ENCODE measurements at places on chromosomes 13 and 19.

DNA sequence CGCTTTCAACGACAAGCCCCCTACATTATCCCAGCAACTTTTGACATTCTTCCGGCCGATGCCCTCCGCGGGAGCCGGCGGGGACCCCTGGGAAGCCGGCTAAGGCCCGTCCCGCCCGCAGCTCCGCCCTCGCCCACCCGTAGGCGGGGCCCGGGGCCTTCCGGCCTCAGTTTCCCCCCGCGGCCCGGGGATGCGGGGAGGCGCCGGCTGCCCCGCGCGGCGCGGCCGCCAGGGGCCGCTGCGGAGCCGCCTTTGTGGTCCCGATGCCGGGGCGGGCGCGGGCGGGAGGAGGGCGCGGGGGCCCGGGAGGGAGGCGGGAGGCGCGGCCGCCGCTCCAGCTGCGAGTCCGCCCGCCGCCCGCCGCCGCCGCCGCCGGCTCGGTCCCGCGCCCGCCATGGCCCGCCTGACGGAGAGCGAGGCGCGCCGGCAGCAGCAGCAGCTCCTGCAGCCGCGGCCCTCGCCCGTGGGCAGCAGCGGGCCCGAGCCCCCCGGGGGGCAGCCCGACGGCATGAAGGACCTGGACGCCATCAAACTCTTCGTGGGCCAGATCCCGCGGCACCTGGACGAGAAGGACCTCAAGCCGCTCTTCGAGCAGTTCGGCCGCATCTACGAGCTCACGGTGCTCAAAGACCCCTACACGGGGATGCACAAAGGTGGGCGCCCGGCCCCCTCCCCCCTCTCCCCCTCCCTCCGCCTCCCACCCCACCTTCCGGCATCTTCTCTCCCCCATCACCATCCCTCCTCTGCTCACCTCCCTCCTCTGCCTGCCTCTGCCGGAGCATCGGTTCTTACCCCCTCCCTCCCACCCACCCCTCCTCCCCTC is at the start of gene CELF5:
Gene CELF5, plus strand, starts transcription at position 316 of the 823 bp plus-strand sequence. Its CDS starts 79 bp downstream, at position 395.
- DNase-seq: no peak

DNA sequence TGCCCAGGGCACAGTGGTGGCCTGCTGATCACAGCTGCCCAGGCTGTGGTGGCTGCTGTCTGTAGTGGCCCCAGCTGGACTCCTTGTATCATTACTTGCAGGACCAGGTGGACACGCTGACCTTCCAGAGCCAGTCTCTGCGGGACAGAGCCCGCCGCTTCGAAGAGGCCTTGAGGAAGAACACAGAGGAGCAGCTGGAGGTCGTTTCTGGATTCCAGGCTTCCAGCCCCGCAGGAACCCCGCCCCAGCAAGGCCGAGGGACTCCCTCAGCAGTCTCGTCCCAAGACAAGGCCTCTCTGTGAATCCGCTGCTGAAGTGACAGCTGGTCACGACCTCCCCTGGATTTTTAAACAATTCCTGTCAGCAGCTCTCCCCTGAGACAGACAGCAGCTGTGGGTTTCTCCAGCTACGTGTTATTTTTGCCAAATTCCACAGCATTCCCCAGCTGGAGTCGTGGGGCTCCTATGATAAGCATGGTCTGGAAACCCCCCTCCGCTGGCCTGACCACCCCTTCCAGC is 98.3 kb downstream of the SLC7A1 start:
- DNase-seq: no peak

DNA sequence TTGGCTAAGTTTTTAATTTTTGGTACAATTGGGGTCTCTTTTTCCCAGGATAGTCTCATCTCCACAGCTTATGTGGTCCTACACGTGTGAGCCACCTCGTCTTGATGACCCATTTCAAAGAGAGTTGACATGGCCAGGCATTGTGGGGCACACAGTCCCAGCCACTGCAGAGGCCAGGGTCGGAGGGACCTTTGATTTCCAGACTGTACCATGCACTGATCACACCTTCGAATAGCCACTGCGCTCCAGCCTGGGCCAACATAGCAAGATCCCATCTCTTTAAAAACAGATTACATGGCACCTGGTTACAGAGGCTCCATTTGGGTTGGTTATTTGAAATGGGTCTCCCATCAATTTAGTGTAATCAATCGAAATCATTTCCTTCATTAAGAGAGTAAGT is 71.6 kb downstream of the DPRX start:
- DNase-seq: no peak

DNA sequence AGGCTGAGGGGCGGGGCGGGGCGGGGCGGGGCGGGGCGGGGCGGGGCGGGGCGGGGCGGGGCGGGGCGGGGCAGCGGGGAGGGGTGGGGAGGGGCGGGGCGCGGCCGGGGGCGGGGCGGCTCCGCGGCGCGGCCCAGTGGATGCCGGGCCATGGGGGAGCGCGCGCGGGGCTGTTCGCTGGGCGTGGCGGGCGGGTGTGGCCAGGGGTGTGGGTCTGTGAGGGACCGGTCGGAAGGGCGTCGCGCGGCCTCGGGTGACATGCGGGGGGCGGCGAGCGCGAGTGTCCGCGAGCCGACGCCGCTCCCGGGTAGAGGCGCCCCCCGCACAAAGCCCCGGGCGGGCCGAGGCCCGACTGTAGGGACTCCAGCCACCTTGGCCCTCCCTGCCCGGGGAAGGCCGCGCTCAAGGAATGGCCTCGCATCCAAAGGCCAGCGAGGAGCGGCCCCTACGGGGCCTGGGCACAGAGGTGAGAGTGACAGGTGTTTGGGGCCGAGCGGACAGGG is at the start of gene ZFP28:
Gene ZFP28, plus strand, starts transcription at position 188 of the 503 bp plus-strand sequence. Its CDS starts 71 bp downstream, at position 259.
- DNase-seq: no peak

DNA sequence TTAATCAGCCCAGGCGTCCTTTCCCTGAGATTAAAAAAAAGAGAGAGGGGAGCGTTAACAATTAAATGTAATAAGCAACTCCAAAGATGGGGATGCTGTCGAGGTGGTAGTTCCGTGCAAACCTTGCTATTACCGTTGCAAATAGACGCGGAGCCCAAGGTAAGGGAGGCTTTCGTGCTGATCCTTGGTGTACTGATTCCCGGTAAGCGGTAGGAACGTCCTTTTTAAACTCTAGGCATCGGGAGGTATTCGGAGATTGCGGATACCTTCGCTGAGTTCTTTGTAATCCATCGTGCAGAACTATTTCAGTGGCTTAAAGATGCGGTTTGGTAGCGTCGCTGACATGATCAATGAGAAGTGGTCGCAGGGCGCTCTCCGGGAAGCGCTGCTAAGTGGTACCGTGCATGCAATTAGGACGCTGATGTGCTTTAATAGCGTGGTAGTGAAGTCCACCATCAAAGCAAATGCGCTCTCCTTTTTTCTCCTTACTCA is 3.1 kb downstream of the SLITRK5 start:
- no peak for DNase-seq

DNA sequence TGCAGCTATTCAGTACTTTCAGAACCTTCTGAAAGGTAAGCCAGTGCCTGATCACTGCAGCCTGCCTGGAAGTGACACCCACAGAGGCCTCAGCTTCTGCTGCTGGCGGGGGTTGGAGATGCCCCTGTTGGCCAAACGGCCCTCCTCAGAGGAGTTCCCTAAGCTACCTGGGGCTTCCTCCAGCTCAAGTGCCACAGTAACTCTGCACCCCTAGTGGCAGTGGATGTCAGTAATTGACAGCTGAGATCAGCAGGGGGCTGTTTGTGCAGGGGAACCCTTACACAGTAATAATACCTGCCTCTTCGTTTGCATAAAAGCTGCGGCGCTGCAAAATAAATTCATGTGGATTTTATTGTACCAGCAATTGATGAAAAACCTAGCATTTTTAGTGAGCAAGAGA is 28.9 kb downstream of the TDRD12 start:
- no peak for DNase-seq

- DNase-seq: no peak
These were observed 1422.4 kb upstream of the MIR17HG start for GRCh38 chr13:89925107-89925506.

- no peak for DNase-seq
These were observed 43.3 kb upstream of the RNF113B start for GRCh38 chr13:98220271-98220791.

DNA sequence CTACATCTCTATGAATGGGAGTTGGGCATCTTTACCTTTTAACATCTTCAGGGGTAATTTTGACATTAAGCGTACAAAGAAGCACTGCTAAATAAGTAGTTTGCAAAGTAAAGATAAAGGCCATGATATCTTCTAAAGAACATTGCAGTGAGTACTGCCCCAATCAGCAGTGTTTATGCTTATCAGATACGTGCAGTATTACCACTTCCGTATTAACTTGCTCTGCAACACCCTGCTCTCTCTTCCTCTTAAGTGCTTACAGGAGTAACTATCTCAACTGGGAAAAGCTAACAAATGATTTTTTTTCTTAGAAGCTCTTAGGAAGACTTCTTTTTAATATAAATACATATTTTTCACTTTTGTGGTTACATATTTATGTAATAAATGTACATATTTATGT is 793.7 kb upstream of the SLC10A2 start:
- DNase-seq: no peak

DNA sequence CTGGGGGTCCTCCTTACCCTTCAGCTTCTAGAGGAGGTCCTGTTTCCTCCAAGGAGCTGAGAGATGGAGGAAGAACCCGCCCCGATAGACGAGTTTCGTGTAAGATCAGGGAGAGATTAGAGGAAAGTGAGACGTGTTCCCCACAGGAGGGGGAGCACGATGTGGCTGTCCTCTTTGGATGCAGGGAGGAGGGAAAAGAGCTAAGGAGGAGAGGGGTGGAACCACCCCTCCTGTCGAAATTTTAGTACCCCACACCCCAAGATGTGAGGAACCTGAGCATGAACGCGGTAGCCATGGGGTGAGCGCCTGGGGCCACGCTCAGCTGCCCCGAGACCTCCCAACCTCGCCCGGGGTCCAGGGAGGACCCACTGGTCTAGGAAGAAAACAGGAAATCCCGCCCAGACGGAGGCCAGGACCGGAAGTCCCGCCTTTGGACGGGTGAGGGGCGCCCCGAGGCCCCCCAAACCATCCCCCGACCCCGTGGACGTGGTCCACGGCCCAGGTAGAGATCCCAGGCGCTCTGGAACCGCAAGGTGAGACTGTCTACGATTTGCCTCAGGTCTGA is 1.2 kb downstream of the AKT1S1 start:
- no peak for DNase-seq

- DNase-seq: no peak
These were observed 4.3 kb downstream of the GPR183 start for GRCh38 chr13:99302637-99303505.

DNA sequence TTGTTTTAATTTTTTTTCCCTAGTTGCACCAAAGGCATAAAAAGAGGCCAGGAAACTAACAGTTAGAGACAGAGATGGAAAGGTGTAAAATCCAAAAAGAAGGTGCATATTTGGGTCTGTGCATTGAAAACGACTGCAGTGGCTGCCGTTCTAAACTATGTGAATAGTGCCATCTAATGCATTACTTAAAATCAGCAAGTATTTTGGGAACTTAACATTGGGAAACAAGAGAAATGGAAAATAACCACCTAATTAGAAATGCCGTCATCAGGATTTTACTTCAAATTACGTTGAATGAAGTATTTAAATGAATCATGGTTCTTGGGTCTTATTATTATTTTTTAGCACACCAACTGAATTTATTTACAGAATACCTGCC is 189.5 kb upstream of the MIR17HG start:
- DNase-seq: no peak

DNA sequence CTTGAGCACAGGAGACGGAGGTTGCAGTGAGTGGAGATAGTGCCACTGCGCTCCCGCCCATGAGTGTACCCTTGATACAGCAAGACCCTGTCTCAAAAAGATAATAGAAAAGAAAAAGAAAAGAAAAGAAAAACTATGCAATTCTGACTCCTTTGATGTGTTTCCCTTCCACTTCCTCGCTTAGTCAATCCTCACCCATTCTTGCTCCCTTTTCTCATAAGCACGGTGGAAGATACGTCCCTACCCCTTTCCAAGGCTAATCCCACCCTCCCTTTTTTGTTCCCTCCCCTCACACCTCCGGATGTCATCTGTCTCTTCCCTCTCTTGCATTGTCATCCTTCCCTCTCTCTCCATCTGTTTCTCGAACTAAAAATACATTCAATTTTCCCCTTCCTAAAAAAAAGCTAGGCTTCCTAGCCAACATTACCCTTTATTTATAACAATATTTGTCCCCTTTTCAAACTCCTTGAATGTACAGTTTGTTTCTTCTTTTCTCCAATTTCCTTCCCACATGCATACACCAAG is 40.5 kb upstream of the ITM2B start:
- DNase-seq: no peak

DNA sequence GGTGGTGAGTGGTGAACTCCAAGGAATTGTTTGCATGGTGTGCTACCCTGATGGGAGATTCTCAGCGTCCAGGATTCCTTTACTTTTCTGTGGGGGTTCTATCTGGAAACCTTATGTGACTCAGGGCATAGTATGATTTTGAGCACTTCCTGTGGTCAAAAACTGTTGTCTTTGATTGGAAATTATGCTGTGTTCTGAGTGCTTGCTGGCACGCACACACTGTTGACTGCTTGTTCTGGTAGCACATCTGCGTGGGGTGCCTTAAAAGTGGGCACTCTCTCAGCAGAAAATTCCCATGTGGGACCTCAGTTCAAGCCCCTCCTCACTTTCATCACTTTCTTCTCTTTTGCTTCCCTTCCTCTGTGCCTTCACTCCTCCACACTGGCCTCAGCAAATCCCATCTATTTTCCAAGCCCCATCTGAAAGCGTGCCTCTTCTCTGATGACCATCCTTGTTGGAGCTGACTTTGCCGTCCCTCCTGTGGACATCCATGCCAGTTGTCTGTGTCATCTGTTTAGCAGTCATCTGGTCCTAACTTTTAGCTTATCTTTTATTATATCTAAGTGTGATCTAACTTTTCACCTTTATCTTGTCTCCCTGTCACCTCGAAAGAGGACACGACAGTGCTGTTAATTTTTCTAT is 56.4 kb upstream of the NPAS1 start:
- DNase-seq: peak; percentile 87

GRCh38 chr13:71474936-71475335 is 392.1 kb downstream of the DACH1 start:
- no peak for DNase-seq

DNA sequence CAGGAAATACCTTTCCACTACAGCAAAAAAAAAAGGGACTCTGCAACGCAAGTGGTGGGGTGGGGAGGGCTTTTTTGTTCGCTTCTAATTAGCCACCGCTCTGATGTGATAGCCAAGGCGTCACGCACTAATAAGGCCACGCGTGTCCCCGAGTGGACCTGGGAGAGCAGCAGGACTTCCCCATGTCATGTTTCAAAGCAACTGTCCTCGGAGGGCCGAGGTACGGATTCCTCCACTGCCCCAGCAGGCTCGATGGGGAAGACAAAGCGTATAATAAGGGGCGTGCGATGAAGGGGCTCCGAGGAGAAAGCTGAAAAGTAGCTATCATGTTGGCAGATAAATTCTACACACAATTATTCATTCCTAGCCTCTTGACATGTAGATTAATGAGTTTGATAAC is 179.7 kb upstream of the ZNF507 start:
- no peak for DNase-seq

DNA sequence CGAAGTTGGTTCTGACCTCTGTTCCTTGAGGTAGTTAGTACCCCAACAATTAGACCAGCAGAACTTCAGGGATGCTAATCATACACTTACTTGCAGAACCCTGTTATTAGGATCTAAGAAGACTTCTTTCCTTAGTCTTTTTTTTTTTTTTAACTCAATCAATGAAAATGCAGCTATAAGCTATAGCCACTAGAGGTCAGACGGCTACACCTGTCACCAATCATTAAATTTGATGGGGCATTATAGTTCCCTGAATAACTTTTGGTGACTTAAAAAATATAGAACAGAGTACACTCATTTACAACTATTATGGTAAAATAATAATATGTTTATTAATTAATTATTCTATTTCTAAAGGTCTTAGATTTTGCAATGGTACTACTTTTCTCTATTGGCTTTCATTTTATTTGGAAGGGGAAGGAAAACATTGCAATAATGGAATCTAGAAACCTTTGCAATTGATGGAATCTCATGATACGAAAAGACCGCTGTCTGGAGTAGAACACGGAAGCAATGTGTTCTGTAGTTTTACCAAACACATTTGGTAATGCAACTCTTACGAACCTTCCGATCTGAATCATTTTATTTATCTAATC is 483.2 kb downstream of the DIAPH3 start:
- no peak for DNase-seq

Data from AG09319 (cell line).